ENCODE measurements at places on chromosomes 11 and 22.

GRCh38 chr11:29214833-29215232 lies 802.0 kb downstream of the KCNA4 start:
- no peak for DNase-seq

DNA sequence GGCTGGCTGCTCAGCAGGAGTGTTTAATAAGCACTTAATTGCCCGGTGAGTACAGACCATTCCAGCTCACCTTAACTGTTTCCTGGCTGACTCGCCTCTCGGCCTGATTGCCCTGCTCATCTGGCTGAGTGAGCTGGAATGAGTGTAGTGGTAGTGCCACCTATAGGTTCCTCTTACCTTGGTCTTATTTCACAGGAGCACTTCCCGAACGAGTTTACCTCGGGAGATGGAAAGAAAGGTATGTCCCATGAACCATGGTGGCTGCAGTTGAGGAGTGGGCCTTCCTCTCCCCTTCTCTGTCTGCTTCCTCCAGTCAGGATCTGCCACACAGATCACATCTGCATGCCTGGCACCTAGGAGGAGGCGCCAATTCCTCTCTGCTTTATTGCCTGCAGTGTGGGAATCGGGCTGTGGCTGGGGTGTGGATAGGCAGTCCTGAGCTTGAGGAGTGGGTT lies 26.7 kb downstream of the UPB1 start:
- DNase-seq: peak; percentile 44

DNA sequence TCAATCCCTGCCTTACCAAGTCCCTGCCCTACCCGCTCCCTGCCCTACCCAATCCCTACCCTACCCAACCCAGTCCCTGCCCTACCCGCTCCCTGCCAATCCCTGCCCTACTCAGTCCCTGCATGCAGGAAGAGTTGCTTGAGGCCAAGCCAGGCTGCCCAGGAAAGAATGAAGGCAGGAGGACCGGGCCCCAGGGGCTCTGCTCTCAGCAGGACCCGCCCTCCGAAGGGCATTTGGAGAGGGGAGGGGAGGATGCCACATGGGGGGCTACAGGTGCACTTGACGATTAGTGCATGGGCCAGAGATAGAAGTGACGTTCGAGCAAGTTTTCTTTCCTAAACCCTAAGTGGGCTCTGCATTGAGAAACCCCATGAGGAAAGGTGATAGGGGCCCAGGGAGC lies 581.2 kb downstream of the TBC1D22A start:
- DNase-seq: no peak

DNA sequence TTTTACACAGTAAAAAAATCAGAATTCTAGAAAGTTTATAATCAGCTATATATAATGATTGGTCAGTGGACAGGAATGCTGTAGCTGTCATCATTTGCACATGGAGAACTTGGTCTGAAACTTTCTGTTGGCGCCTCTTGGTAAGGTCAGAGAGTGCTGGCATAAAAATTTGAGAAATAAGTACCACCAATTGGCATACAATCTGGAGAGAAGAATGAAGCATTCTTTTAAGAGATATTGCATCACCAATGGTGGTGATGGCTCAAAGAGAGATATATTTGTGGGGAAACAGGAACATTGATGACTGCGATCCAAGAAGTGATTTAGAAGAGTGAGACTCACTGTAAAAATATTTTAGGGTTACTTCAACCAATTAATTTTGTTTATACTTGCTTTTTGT lies 19.8 kb upstream of the OOSP1 start:
- no peak for DNase-seq

DNA sequence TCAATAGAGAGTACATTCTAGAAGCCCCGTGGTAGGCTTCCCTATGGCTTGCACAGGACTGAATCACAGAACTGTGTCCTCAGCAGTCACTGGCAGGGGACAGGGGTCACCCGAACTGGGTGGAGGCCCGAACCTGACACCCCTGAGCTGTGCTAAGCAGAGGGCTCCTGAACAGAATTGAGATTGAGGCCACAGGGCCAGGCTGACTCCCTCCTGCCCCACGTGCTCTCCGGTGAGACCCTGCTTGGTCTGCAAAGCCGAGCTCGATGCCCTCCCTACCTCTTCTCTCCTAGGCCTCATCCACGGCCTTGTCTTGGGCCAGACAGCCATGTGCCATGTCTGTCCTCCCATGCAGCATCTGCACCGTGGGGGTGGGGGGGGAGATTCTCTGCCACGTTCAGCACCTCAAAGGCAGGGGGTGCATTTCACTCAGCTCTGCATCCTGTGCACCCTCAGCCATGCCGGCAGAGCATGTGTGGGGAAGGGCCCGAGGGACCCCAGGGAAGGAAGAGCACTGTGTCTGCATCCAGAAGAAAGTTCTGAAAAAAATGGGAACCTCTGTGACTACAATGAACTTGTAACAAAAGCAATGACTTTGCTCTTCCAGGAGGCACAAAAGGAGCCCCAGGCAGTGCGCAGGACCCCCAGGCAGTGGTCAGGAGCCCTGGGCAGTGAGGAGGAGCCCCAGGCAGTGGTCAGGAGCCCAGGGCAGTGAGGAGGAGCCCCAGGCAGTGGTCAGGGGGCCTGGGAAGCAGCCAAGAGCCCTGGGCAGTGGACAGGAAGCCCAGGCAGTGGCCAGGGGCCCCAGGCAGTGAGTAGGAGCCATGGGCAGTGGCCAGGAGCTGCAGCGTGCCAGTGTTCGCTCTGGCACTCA lies 76.7 kb upstream of the SEPTIN5 start:
- DNase-seq: no peak

- DNase-seq: no peak
Measured at GRCh38 chr11:30426781-30427180, 103.9 kb downstream of the ARL14EP start.

- no peak for DNase-seq
Measured at GRCh38 chr22:39491696-39492095, 10.4 kb upstream of the MIEF1 start.

GRCh38 chr11:119249671-119250010 lies 43.5 kb downstream of the CBL start:
- DNase-seq: no peak

- DNase-seq: no peak
Measured at GRCh38 chr11:10592331-10592730, 23.9 kb upstream of the LYVE1 start.

GRCh38 chr11:123478352-123478987 lies 48.4 kb downstream of the GRAMD1B start:
- DNase-seq: peak; percentile 13

DNA sequence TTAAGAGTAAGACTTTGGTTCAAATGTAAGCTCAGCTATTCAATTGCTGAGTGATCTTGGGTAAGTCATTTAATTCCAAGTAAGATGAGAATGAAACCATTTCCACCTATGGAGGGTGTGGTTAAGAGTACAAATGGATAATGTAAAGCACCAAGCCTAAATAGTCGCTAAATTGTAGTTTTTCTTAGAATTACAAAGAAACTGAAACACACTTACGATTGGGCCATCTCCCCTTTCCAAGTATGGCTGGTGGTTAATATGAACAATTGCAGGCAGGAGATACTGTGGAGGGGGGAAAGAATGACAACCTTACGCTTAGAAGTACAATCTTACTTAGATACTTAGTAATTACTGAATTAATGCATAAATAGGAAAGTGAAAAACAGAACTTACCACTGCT lies 8.2 kb downstream of the DDX17 start:
- no peak for DNase-seq

- DNase-seq: no peak
Measured at GRCh38 chr11:128604723-128605122, 17.4 kb upstream of the ETS1 start.

DNA sequence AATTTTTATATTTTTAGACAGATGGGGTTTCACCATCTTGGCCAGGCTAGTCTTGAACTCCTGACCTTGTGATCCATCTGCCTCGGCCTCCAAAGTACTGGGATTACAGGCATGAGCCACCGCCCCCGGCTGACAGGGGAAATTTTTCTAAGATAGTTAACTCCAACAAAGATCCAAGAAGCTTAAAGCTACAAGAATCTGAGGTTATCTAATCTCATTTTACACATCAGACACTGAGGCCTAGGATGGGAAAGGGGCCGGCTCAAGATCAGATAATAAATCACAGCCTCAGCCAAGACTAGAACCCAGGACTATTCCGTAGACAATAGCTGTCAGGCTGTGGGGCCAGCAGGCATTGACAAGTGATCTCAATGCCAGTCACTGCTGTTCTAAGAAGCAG lies 94.0 kb downstream of the AMBRA1 start:
- no peak for DNase-seq

GRCh38 chr11:18986744-18987143 lies 47.5 kb upstream of the MRGPRX1 start:
- DNase-seq: no peak

DNA sequence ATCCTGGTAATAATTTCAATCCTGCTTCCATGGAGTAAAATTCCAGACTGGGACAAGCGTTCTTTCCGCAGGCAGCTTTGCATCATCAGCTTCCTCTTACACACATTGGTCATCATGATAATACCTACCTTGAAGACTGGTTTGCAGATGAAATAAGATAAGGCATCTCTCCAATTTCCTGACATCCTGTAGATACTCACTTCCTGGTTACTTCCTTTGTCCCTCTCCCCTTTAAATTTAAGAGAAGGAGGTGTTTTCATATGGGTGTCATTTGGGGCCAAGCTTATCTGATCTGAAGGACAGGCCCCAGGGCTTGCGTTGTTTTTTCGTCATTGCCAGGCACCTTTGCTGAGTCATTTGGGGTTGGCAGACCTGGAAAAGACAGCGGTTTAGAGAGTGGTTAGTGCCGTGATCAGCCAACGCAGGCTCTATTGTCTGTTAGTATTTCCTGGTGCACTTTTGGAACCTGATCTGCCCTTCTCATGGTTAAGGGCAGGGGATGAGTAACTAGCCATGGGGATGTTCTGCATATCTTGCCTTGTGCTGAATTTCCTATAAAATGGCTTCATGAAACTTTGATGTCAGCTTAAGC lies 24.1 kb downstream of the GRAMD1B start:
- DNase-seq: peak; percentile 87

DNA sequence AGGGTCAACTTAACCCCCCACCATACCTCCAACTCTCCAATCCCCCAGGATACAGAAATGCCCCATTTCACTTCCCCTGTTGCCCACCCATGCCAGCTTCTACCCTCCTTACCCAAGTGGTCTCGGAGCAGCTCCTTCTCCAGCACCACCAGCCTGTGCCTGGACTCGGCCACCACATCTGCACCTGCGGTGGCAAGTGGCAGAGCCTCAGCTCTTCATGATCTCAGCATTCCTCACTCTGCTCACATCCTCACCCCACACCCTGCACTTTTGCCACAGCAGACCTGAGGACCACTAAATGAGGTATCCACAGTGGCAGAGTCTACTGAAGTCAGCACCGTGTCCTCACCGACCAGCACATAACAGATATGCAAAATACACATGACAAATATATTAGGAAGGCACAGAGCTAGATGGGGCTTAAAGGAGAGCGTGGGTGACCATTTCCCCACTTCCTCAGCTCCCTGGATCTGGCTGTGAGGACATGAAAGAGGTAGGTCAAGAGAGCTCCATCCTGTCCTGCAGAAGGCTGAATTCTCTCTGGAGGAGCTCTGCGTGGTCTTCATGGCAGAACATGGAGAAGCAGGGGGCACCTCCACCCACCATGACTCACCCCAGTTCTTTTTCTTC lies 9.7 kb downstream of the NHERF4 start:
- no peak for DNase-seq

GRCh38 chr22:19917389-19918138 lies 24.0 kb upstream of the COMT start:
- no peak for DNase-seq

GRCh38 chr22:22213231-22213630 lies 31.4 kb upstream of the VPREB1 start:
- no peak for DNase-seq

DNA sequence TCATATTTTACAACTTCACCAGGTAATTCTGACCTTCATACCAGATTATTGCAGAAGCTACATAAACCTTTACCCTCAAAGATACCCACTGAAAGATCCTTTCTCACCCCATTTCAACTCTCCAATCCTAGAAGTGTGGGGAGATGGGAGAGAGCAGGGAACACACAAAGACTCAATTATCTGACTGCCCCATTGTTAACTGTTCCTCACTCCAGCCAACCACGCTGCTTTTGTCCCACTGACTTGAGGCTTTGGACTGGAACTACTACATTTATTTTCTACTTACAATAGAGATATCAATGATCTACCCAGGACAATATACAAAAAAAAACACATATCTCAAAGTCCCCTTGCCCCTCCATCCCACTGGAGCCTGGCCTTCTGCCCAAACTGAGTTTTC lies 44.7 kb upstream of the SLN start:
- DNase-seq: no peak

DNA sequence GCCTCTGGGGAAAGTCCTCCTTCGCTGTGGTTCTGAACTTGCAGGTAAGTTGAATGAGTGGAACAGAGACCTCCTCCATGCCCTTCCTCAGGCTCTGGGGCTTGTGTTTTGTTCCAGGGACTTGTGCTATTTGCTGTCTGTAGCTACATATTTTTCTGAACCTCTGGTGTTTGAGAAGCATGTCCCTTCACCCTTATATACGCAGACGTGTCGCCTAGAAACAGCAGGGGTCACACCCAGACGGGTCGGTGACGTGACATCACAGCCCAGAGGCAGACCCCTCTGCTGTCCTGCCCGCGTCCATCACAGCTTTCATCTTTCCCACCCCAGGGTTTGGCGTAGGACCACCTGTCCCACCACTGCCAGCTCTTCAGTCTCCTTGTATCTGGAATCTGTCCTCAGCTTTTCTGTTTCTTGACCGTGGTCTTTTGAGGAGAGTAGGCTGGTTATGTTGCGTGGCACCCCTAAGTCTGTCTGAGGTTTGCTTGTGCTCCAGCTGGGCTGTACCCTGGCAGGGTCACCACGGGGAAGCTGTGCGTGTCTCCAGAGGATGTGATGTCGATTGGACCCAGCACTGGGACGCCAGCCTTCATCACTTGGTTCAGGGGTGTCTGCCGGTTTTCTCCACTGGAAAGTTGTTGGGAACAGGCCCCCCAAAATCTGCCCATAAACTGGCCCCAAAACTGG lies 13.4 kb upstream of the MUC5B start:
- no peak for DNase-seq

- no peak for DNase-seq
Measured at GRCh38 chr11:128575961-128576350, 11.4 kb downstream of the ETS1 start.

GRCh38 chr22:29167032-29167911 lies 38.4 kb upstream of the EMID1 start:
- peak; percentile 73 for DNase-seq

- DNase-seq: no peak
Measured at GRCh38 chr11:104699981-104700380, 198.3 kb downstream of the CASP12 start.

GRCh38 chr11:45250035-45250718 lies 36.0 kb downstream of the SYT13 start:
- DNase-seq: no peak

GRCh38 chr11:15202626-15203025 lies 87.9 kb downstream of the INSC start:
- DNase-seq: no peak

DNA sequence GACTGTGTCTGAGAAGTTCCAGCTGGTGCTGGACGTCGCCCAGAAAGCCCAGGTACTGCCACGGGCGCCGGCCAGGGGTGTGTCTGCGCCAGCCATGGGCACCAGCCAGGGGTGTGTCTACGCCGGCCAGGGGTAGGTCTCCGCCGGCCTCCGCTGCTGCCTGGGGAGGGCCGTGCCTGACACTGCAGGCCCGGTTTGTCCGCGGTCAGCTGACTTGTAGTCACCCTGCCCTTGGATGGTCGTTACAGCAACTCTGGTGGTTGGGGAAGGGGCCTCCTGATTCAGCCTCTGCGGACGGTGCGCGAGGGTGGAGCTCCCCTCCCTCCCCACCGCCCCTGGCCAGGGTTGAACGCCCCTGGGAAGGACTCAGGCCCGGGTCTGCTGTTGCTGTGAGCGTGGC lies 47.9 kb downstream of the GRAMD4 start:
- no peak for DNase-seq

- no peak for DNase-seq
Measured at GRCh38 chr11:7900686-7901085, 30.4 kb downstream of the OR10A6 start.

Data from stimulated activated CD4-positive, alpha-beta T cell treated with anti-CD3 and anti-CD28 coated beads, Interleukin-1b, Interleukin-23, amount 100 ng/mL, for 48 hours (primary cell).